D341Med (cell line): ENCODE measurements at places on chromosomes 5 and 9.

DNA sequence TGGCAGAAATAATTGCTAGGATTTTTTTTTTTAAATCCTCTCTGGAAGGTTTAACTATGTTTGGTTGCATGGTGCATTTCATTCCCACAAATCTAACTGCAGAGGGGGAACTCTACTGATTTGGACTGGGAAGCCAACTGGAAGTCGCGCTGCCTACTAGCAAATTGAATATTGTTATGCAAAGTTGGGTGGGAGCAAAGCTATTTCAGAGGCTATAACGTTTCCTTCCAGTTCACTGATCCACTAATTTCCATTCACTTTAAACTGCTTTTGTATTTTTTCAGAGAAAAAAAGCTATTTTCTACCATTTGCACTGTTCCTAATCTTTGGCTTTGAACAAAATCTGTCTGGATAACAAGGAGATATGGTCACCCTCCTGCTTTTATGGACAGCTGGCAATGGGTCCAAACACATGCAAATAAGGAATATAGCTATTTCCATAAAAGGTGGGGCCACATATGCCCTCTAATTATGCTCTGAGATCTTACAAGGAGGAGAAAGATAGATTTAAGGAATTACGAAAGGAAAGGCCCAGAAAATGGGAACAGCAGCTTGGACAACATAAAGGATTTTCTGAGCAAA lies 40.1 kb downstream of the MACIR start:
- no peak for DNase-seq

- no peak for DNase-seq
Measured at GRCh38 chr5:113264046-113264445, 170.7 kb downstream of the TSSK1B start.

GRCh38 chr9:87718852-87719612 lies 6.9 kb upstream of the CTSL start:
- no peak for DNase-seq

DNA sequence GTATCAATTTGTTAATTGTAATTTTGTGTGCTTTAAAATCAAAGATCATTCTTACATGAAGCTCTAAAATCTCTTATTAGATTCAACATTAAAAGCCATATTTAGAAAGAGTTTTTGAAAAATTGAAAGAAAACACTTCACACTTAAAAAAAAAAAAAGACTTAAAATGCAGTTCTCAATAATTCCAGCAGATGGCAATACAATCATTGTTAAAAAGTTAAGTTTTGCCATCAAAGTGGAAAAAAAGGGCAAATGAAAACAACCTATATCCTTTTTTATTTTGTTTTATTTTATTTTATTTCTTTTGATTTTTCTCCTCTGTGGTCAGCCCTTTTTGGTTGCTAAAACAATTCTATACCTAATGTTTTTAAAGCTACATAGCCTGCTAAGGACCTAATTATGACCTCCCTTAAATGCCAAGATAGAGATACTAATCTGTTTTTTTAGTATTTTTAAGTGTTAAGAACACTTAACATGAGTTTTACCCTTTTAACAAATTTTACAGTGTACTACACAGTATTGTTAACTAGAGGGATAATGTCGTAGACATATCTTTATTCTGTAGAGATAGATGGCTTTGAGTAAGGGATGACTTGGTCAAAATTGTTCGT lies 154.2 kb upstream of the DAB2 start:
- no peak for DNase-seq

DNA sequence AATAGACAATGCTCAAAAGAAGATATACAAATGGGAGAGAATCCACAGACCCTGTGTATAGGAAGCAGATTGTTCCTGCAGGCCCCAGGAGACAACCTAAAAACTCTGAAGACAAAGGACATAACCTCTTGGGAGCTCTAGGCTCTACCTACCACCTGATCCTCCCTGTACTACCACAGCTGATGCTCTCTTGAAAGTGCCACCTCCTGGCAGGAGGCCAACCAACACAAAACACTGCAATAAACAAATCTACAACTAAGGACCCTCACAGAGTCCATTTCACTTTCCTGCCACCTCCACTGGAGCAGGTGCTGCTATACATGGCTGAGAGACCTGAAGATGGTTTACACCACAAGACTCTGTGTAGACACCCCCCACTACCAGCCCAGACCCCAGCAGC lies 49.0 kb downstream of the STARD4 start:
- no peak for DNase-seq

GRCh38 chr9:13979941-13980318 lies 334.0 kb downstream of the NFIB start:
- no peak for DNase-seq

- DNase-seq: no peak
Measured at GRCh38 chr5:10671041-10672008, 89.7 kb downstream of the DAP start.

- DNase-seq: peak; percentile 90
Measured at GRCh38 chr9:121550569-121551512, 51.2 kb upstream of the GGTA1 start.

DNA sequence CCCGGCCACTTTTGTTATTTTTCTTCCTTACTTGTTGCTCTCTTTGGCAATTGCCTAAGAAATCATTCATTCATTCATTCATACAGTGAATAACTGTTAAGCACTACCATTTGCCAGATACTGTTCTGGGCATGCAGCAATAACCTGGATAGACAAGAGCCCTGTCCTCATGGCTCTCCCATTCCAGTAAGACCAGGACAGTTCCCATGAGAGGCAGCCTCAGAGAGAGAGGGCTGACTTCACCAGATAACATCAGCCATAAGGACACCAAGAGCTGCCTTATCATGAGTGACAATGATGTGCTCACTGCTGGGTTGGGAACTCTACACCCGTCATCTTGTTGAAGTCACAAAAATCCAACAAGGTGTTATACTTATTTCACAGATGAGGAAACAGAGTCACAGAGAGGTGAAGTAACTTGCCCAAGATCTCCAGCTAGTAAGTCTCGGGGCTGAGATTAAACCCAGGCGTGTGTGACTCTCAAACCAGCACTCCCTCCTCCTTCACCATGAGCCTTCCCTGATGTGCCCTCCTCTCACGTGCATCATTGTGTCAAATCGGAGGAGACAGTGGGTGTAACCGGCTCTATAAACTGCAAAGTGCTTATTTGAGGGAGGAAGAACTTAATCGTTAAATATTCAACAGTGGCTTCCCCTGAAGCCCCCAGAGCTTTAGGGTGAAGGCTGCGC lies 61.1 kb upstream of the TBC1D2 start:
- DNase-seq: no peak

GRCh38 chr5:180352116-180353047 lies 754 bp downstream of the GFPT2 start:
- peak; percentile 50 for DNase-seq

- no peak for DNase-seq
Measured at GRCh38 chr9:88809355-88810161, 181.7 kb upstream of the S1PR3 start.
